ENCODE measurements at places on chromosomes 3 and 15.

- DNase-seq, result peak; percentile 46
Measured at GRCh38 chr3:13277196-13277813, 142.8 kb downstream of the NUP210 start.

GRCh38 chr15:68874788-68875187 is 54.1 kb upstream of the ANP32A start:
- no peak for DNase-seq

- DNase-seq, result no peak
Measured at GRCh38 chr3:130900959-130901358, 7.1 kb downstream of the ATP2C1 start.

- DNase-seq, result peak; percentile 52
Measured at GRCh38 chr15:40282147-40282868, 556 bp downstream of the ANKRD63 start.

GRCh38 chr3:187996609-187997008 is 157.3 kb upstream of the LPP start:
- DNase-seq, result no peak

DNA sequence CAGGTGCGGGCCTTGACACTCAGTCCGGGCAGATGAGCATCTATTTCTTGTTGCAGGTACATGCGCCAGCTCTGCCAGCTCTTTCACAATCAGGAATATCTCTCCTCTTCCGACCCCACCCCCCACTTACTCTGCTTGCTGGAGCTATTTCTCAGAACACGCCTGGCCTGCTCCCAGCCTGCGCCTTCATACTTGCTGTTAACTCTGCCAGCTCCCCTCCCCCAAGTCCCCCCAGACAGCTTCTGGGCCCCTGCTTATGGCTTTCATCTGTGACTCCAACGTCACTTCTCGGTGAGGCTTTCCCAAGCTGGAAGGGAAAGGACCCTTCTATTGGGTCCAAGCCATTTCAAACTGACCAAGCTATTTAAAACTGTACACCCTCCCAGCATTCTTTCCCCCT is 15.2 kb downstream of the MAGEF1 start:
- no peak for DNase-seq

GRCh38 chr3:108060331-108060730 is 30.5 kb downstream of the CD47 start:
- DNase-seq, result no peak

DNA sequence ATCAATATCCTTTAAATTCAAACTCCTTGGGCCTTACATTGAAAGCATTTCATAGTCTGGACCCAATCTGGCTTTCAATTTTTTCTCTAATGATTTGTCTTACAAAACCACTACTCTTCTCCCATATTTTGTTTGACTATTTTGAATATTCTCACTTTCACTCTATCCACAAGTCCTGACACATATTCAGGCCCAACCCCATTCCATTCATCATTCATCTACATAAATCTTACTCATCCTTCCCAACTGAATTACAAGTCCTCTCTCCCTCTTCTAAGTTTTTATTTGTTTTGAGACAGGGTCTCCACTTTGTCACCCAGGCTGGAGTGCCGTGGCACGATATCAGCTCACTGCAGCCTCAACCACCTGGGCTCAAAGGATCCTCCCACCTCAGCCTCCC is 43.6 kb downstream of the TOP2B start:
- no peak for DNase-seq

DNA sequence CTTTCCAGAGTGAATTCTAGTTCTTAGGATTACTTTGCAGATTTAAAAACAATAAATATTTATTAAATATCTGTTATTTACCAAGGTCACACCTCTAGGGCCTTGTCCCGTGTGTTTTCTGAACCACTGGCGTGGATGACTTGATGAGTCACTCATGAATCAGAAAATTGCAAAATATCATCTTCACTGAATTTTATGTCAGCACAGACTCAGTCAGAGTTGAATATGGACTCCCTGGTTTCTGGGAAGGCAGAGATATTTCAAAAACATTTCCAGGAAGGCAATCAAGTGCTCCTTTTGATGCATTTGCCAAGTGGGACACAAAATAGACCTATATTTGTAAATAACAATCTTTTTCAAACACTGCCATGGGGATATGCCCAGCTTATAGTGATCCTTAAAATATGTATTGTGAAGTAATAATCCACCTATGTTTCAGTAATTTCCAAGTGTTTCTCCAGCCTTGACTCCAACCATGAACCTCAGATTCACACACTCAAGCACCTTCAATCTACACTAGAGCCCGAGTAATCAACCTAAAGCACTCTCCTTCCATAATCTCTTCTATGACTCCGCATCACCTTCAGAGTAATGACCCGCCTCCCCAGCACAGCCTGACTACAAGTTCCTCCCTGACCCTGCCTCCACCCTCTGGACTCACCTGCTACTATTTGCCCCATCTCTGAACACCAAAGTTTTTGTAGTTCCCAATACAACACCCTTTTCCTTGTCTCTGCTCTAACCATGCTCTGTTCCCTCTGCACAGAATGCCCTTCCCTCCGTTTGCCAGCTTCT is 24.3 kb downstream of the DPH3 start:
- DNase-seq, result no peak

DNA sequence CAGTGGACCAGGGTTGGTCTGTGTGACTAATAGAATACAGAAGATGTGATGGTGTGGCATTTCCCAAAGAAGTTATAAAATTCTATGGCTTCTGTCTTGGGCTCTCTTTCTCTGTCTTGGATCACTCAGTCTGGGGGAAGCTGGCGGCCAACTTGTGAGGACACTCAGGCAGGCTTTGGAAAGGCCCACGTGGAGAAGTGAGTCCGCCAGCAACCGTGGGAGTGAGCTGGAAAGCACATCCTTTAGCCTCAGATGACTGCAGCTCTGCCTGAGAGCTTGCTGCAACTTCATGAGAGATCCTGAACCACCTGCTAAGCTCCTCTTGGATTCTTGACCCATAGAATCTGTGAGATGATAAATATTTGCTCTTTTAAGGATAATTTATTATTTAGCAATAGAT is 72.0 kb upstream of the RASGRP1 start:
- no peak for DNase-seq

- DNase-seq, result no peak
Measured at GRCh38 chr3:81581966-81582599, 179.4 kb downstream of the GBE1 start.

- no peak for DNase-seq
Measured at GRCh38 chr3:76532158-76532822, 507.6 kb upstream of the ROBO2 start.

DNA sequence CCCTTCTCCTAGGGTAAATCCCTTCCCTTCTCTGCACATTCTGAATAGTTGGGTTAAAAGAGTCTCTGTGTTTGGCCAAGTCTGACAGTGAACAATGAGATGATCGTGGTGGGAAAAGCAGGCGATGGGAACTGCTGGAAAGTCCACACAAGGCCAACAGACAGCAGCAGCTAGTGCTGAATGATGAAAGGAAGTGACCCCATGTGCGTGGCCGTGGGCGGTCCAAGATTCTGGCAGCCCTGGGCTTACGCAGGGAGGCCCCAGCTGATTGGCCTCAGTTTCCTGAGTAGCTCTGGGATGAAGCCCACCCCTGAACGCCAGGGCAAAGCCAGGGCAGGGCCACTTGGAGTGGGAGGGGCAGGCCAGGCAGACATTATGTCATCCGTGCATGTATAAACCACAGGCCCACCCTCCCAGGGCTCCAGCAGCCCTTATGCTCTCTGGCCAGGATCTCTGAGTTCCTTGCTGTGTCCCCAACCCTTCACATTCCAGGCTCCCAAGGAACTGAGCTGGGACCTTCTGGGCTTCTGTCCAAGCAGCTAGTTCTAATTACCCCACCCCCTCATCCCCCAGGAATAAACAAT is 57.8 kb downstream of the CDC25A start:
- DNase-seq, result peak; percentile 45

DNA sequence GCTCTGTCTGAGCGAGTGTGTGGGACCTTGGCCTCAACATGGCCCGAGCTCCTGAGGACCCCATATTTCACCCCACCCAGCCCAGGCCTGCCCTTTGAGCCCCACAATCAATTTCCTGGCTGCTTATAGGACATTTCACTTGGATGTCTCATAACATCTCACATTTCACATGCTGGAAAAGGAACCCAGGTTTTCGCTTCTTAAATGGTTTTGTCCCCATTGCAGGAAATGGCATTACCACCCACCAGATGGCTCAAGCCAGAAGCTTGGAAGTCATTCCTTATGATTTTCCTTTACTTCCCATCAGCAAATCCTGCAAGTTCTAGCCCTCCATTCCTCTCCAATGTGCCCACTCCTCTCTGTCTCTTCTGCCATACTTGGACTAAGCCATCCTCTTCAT is 14.9 kb downstream of the ITGA11 start:
- DNase-seq, result no peak
